Activated CD4-positive, alpha-beta T cell treated with anti-CD3 and anti-CD28 coated beads for 36 hours (primary cell): ENCODE measurements at places on chromosomes 5 and 9. TPM values are rescaled to one million over a fixed set of nuclear protein-coding genes. Genes with fewer than 3 reads are reported as not detected.
A peak's percentile ranks its signal among the peaks of the same experiment; 100 is the strongest.

DNA sequence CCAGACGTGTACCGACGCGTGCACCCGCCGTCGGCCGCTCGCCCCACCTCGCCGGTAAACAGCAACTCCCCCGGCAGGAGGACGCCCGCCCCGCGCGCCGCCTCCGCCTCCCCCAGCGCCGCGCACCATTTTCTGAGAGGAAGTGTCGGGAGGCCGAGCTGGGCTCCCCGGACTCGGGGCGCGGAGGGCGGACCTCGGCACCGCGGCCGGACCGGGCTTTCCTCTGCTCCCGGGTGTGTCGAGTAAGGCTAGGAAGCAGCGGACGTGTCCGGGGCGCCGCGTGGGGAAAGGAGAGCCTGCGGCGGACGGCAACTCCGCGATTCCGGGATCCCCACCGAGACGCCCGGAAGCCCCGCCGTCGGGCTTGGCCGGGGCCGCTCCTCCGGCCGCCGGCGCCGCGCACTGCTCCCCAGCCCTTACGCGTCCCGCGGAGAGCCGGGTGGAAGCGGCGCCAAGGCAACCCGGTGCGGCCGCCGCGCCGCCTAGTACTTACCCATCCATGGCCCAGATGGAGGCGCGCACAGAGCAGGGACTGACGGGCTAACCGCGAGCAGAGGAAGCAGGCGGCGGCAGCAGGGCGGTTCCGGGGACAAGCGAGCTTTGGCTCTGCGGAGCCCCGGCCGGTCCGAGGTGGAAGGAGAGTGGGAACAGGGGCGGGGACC, at the start of gene PTBP3:
Gene PTBP3, minus strand, starts transcription at position 643 of the 662 bp plus-strand sequence. CDS start 35,754 bp downstream, outside the sequence.
- peak; percentile 85 for DNase-seq

DNA sequence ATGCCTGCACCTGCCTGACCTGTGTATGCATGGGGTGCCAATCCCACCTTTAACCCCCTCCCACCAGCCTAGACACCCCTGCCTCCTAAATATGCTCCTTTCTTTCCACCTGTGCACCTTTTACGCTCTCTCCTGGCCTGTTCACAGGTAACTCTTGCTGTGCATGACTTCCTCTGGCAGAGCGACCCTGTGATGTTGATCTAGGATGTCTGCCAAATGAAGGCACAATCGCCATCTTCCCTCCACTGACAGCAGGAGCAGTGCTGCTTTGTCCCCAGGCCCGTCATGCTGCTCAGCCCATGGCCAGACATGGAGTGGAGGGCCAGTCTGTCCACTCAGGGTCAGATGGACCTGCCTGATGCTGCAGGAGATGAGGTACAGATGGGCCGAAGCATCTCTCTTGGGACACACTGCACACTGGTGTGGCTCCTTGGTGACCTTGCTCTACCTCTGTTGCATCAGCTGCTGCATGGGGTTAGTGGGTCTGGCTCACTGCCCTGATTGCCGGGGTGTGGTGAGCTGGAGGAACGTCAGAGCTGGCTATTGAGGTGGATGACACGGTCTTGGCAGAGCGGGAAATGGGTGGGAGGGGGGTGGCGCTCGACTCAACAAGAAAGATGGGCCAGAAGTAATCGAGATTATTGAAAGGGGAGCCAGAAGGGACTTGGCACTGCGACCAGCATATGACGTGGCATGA, 101.7 kb upstream of the PITX1 start:
- no peak for DNase-seq

The GMCL2 gene
- total RNA-seq = not detected

DNA sequence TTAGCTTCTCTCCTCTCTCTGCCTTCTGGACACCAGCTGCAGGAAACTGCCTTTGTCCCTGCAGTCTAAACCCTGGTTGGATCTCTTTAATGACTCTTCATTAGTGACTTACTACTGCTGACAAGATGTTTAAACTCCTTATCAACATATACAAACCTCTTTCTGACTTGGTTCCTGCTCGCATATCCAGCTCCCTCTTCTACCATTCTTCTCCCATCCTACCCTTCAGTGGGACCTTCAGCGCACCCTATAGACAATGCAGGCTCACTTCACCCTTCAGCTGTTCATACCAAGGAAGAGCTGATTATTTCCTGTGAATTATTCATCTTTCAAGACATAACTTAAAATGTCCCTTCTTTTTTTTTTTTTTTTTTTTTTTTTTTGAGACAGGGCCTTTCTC, 436.5 kb downstream of the KIAA0825 start:
- peak; percentile 21 for DNase-seq

- no peak for DNase-seq
Observed at GRCh38 chr5:111432883-111433536, 79.3 kb downstream of the STARD4 start.

GRCh38 chr5:68306361-68307014, 90.9 kb downstream of the PIK3R1 start:
- no peak for DNase-seq

The DIRAS2 gene
- not detected for total RNA-seq

The IL6ST gene
- total RNA-seq = 57.1 TPM

The NCBP1 gene
- 43.0 TPM for total RNA-seq

- no peak for DNase-seq
Observed at GRCh38 chr5:169808118-169808581, 171.1 kb downstream of the DOCK2 start.

DNA sequence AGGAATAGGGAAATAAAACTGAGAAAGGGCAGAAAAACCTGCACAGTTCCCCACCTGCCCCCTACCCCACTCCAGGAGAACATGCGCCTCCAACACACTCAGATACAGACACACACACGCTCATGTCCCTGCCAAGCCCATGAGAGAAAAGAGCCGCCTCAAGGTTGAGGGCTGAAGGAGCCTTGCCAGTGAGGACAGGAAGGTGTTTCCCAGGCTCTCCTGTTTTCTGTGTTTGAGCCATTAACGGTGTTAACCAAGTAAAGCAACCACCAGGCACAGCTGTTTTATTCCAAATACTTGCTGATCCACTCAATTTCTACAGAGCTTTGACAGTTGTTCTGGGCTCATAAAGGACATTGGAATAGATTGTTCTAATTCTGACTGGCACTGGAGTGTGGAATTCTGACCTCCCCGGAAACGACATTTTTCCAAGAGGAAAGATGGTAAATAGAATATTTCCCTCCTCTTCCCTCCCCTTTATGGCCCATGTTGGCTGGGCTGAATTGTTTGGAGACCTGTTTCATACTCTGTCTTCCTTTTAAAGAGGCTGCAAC, 238.0 kb downstream of the DMAC1 start:
- DNase-seq = no peak

DNA sequence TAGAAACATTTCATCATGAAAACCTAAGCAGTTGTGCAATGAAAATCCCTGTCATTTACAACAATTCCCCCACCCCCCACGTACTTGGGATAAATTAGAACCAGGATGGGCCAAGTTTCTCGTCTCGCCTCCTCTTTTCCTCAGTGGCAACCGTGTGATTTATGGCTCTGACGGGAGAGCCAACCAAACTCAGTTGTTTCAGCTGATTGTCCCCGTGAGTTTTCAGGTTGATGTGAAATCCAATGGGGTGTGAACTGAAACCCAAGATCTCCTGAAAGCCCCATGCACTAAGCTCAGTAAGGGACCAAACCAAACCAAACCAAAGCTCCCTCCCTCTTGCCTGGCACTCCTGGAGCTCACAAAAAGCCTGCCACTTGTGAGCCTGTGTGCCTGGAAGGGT, 138.7 kb upstream of the SLC24A2 start:
- no peak for DNase-seq

- no peak for DNase-seq
Observed at GRCh38 chr5:170745481-170746071, 37.9 kb upstream of the GABRP start.

The CCDC183 gene
- 0.55 TPM for total RNA-seq

GRCh38 chr9:110114859-110115201, 93.1 kb downstream of the C9orf152 start:
- no peak for DNase-seq

DNA sequence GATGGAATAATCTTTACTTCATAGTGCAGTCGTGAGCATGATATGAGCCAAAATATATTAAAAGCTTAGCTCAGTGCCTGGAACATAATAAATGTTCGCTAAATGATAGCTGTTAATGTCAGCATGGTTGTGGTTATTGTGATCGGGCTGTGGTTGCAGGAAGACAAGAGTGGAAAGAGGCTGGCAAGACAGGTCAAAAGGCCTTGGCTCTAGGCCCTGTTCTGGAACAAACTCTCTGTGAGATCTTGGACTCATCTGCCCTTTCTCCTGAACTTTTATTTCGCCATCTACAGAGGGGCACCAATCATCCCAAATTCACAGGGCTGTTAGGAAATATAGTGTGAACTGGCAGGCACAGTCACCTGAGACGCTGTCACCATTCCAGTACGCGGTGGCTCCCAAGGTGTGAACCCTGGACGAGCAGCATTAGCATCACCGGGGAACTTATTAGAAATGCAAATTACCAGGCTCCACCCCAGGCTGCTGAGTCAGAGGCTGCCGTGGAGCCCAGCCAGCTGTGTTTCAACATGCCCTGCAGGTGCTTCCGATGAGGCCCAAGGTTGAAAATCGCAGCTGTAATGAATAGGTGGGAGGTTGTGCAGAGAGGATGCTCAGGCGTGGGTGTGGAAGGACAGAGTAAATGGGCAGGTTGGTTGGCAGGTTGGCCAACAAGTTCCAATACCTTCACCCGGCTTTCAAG, 50.2 kb upstream of the SAP30L start:
- no peak for DNase-seq

DNA sequence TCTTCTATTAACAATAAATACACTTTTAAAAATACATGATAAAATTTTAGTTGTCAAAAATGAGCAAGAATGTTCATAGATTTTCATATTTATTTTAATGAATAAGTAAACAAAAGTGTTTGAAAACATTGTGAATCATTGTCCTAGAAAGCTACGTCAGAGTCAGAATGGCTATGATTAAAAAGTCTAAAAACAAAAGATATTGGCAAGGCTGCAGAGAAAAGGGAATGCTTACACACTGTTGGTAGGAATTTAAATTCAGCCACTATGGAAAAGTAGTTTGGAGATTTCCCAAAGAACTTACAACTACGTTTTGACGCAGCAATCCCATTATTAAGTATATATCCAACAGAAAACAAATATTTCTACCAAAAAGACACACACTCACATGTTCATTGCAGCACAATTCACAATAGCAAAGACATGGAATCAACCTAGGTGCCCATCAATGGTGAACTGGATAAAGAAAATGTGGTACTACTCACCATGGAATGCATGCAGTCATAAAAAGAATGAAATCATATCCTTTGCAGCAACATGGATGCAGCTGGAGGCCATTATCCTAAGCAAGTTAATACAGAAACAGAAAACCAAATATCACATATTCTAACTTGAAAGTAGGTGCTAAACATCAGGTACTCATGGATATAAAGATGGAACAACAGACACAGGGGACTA, 49.2 kb upstream of the FBXL17 start:
- no peak for DNase-seq

GRCh38 chr5:176889321-176890280, 9.5 kb downstream of the HK3 start:
- DNase-seq = no peak

- DNase-seq = no peak
Observed at GRCh38 chr5:175254155-175254554, 189.8 kb downstream of the DRD1 start.

GRCh38 chr5:64019746-64020145, 57.5 kb upstream of the HTR1A start:
- DNase-seq = no peak

GRCh38 chr5:54854883-54855581, 130.4 kb downstream of the ESM1 start:
- DNase-seq = no peak

GRCh38 chr5:11273180-11273903, 512.3 kb upstream of the DAP start:
- no peak for DNase-seq

DNA sequence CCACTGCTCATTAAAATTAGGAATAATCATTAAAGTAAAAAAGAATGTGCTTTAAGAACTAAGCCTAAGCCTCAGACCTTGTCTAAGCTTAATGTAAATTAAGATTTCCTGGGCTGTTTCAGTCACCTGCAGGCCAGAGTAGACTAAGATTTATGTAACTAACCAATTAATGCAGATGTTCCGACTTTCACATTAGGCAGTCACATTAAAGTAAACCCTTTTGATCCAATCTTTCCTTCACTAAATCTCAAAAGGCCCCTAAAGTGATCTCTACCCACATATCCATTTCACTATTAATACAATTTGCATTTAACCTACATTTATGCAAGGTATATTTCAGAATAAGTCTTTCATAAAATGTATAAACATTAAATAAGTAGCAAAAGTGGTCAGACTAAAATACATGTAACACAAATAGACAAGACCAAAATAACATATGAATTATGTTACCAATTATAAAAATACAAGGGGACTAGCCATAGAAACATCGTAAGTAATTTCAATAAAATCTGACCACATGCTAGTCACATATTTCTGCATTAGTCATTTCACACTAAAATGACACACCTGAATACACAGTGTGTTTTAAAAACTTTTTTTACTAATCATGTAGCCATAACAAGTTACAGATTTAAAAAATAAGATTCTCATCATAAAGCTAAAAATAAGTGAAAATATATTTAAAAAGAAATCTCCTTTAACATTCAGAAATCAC, 7.7 kb downstream of the NR3C1 start:
- no peak for DNase-seq

The CRB2 gene
- total RNA-seq = not detected

The PDE6A gene
- total RNA-seq = not detected

DNA sequence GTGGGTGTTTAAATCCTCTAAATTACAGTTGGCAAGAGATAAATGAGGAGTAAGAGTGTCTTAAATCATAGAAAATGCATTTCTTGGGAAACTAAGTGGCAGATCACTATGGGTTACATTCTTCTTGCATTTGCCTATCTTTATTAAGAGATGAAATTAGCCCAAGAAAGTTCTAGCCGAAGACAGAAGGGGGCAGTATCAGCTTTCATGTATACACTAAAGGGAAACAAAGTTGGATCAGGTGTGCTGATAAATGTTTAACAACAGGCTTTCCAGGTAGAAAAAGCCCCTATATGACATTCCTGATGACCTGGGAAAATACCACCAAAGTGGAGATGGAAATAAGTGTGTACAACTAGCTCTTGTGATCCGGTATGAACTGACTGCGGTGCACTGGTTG, 81.9 kb upstream of the TLR4 start:
- DNase-seq = no peak

The INVS gene
- 14.1 TPM for total RNA-seq

DNA sequence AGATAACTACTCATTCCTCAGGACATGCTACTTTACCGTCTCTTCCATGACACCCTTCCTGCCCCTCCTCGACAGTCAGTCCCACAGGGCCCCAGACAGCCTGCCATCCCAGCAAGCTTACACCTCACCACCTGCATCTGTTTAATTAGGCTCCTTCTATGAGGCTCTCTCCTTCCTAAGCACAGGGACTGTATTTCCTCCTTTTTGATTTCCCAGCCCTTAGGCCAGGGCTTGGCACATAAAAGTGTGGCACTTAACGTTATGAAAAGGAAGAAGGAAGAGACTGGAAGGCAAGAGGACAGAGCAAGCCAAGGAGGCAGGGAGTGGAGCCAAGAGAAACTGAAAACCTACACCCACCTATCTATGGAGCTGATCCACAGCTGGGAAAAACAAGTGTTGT, 146.8 kb downstream of the SIL1 start:
- DNase-seq = no peak

- DNase-seq = no peak
Observed at GRCh38 chr9:34386656-34387055, 10.0 kb upstream of the MYORG start.
